Activated gamma-delta T cell treated with Interleukin-2 at 50 U/mL for 16 hours (primary cell): ENCODE measurements at places on chromosomes 16 and 17.

DNA sequence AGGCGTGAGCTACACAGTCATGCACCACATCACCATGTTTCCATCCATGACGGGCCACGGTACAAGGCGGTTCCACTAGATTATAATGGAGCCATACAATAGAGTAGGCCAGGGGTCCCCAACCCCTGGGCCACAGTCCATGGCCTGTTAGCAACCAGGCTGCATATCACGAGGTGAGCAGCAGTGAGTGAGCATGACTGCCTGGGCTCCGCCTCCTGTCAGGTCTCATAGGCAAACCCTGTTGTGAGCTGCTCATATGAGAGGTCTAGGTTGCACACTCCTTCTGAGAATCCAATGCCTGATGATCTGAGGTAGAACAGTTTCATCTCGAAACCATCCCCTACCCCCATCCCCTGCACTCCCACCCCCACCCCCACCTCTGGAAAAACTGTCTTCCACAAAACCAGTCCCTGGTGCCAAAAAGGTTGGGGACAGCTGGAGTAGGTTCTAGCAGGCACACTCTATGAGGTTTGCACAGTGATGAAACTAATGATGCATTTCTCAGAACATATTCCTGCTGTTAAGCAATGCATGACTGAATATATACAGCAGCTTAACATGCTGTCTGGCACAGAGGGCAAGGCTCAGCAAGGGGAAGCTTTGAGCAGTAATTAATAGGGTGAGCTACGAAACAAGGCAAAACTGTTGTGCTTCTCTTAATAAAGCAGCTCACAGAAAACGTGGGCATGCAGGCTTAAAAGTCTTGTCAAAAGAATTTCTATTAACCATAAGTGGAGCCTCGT is 108.0 kb downstream of the VPS53 start:
- DNase-seq, result no peak

- DNase-seq, result no peak
Observed at GRCh38 chr17:36089888-36090836, at the start of gene CCL3. CCL3 (minus strand) TSS chr17:36090143; CDS start chr17:36090058, 85 bp downstream.

GRCh38 chr16:85028685-85029407 is 1.3 kb downstream of the KIAA0513 start:
- peak; percentile 67 for DNase-seq

DNA sequence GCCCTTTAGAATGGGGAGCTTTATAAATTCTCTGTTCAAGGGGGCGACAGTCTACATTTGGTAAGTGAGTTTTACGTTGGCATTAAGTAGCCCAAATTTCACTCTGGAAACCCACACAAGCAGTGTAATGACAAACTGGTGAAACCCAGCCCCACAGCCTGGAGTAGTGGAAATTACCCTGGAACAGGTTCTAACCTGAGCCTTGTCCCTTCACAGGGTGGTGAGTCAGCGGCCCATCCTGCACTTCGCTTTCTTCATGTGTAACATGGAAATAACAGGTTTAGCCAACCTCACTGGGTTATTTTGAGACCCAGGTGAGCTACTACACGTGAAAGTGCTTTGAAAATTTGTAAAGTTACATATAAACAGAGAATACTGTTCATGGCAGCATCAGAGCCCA is 3.5 kb upstream of the TLCD3A start:
- no peak for DNase-seq

DNA sequence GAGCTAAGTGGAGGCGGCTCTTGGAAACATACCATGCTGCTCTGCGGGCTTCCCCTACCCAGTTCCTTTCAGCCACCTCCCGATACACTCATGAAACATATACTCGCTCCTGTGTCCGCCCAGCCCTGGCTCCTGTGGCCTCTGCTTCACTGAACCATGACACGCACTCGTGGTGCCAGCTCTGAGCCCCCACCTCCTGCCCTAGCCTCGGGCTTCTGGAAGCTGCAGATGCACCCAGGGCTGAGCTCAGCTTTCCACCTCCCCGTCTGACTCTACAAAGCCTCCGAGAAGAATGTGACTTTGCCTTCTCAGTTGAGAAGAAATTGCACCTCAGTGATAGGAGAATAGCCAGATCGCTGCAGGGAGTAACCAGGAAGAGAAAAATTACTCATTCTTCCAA is 11.0 kb downstream of the CALB2 start:
- no peak for DNase-seq

DNA sequence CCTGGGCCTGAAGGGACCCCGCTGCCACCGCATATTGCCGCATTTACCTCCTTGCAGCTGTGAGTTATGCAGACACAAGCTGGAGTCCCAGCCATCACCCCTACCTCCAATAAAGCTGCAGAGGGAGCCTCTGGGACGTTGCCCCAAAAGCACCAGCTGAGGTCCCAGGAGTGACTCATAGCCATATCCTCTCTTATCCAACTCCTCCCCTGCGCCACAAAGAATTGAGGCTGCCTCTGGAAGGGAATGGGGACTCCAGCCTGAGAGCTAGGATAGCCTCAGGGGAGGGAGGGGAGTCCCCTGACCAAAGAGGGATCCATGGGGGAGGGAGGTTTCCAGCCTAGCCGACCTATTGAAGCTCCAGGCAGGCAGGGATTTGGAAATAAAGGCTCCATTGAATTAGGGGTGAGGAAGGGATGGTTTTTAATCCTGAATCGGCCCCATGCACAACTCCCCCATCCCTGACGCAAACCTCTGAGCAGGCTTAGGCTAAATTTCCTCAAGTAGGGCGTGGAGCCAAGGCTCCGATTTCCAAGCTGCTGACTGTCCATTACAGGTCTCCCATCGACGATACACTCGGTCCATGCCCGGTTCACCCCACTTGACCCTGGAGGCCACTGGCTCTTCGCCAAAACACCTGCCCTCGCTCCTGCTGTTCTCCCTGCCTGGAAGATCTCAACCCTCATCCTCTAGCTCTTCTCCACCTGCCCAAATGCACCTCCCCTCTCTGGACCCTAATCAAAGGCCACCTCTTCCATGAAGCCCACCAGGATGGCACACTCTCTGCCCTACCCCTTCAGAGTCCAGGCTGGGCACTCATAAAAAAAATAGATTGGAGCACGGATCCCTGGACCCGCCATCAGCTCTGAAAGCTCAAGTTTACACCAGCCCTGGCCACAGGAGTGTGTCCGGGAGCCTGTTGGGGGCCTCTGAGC is 27.5 kb downstream of the PIMREG start:
- DNase-seq, result no peak
